ENCODE measurements at places on chromosomes 5 and 9.

DNA sequence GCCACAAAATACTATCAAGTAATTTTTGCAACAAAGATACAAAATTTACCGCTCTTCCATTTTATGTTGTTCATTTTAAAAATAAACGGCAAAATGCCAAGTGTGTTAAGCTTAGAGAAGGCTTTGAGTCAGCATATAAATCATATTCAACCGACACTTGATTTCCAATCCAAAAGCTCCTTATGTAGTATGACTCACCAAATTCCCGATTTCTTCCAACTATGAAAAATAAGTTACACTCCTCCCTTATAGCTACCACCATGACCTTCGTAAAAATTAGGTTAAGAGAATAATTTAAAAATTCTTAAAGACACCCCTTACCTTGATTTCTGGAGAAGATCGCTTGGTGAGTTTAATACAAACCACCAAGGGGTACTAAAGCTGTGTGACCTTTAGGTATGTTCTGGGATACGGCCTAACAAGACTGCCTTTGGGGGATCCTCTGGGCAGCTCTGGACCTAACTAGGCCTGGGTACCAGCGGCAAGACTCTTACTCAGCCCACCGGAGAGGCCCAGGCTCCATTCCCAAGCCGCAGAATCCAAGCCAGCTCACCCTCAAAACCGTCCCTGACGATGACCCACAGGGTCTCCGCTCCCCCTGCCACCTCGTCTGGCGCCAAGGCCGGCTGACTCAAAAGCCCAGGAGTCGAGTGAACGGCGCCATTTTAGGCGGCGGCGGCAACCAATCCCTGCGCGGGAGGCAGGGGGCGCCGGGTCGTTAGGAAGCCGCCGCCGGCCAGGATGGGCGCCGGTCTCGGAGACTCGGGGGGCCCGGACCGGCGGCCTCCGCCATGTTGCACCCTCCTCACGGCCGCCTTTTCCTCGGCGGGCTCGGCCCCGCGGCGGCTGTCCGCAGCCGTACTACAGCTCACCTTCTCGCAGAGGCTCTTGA lies 739 bp downstream of the PPP2CA start:
- DNase-seq = peak; percentile 58

GRCh38 chr9:25207402-25208195 lies 470.6 kb downstream of the TUSC1 start:
- DNase-seq = no peak

DNA sequence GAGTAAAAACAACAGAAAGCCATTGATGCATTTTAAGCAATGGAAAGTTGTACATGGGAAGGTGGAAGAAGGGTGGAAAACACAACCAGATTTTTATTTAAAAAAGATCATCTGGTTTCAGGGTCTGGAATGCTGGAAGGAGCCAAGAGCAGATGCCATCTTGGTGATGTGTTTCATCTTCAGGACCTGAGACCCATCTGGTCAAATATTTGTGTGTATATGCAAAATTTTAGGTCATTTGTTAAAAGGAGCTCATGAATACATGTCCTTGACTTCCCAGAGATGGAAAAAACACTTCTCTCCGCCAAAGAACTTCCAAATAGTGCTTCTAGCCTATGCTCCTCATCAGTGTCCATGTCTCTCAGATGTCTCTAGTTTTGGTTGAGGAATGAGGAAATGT lies 110.6 kb upstream of the GDNF start:
- DNase-seq = no peak

DNA sequence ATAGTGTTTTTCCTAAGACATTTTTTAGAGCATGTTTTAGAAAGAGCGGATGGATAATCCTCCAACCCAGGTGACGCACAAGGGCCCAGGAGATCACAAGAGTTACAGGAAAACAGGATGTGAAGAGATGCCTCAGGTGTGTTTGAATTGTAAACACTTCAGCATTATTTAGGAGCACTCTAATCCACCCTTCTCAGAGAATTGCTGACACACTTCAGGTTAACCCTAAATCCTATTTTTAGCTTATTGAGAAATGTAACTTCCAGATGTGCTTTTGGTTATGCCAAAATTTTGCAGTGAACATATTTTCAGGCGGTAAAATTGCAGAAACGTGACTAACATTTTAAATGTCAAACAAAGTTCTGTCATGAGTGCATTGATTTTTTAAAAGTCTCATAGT lies 755.4 kb upstream of the CTNND2 start:
- DNase-seq = peak; percentile 3

- peak; percentile 47 for DNase-seq
Observed at GRCh38 chr5:139137697-139138096, 60.5 kb downstream of the SIL1 start.

DNA sequence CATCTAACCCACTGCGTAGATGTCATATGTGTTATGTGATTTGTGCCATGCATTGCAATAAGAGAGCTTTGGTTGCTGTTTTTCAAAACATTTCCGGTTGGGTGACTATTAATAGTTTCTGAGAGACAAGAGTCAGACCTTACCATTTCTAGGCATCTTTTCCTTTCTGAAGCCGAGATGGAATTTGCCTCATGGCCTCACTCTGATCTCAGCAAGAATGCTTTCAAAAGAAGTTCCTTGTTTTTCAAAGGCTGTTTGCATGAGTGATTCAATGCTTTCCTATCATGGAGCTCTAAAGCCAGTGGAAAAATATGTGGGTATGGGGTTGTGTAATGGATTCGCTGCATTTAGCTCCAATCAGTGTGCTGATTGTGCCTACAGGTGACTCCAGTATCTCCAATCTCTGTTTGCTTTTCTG lies 203.1 kb upstream of the PPP1R2B start:
- no peak for DNase-seq

DNA sequence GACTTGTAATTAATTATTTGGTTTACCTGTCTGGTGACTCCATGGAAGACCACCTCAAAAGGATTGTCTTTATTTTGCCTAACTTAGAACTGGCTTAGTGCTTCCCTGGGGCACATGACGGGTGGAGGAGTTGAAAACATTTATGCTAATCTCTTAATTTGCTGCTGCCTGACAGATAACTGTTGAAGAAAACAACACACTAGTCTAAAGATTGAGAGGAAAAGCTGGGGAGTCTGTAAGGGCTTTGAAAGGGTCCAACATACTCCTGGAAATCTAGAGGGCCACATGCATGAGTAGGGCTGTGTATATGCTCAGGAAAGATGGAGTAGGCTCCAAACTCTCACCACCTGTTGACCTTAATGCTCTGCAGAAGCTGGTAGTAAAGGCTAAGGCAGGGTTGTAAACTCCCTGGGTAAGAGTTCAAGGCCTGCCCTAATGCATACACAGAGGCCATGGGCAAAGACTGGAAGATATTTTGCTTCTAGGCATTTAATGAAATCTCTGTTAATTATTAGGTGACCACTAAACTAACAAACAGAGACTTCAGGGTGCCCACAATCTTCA lies 40.7 kb downstream of the NR3C1 start:
- no peak for DNase-seq

DNA sequence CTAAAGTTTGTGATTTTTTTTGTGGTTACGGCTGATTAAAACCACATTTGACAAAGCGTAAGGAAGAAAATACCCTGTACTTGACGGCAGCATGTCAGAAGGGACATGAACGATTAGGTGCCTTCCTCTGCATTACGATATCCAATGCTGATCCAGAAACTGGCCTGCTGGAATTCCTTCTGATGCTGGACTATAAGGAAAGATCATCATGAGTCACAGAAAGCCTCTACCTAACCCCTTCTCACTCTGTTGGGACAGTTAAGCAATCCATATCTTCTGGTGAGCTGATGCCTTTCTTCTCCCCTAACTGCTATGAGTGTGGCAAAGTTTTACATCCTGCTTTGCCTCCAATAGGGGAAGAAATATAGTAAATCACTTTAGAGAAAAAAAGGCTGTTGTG lies 78.4 kb upstream of the PAPPA start:
- DNase-seq = no peak

- DNase-seq = no peak
Observed at GRCh38 chr9:114674076-114674797, 7.8 kb downstream of the TEX48 start.

- DNase-seq = no peak
Observed at GRCh38 chr5:147956064-147956841, 49.9 kb upstream of the C5orf46 start.

- DNase-seq = no peak
Observed at GRCh38 chr5:108148715-108149139, 233.2 kb downstream of the FBXL17 start.

DNA sequence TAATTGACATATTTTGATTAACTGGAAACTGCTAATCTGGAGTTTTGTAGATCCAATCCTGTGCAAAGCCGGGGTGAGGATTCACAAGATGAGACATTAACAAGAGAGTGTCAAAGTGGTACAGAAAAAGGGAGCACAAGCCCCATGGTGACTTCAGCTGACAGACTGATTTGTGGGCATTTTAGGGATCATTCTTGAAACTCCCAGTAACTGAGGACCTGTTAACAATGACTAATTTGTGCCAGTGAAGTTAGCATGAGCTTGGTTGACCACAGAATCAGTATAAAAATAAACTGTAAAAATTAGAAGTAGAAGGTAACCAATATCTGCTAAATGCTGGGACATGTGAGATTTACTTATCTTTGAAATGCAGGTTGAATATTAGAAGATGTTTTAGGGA lies 1578.3 kb downstream of the EFNA5 start:
- no peak for DNase-seq

GRCh38 chr5:144822503-144822902 lies 651.8 kb downstream of the KCTD16 start:
- no peak for DNase-seq

DNA sequence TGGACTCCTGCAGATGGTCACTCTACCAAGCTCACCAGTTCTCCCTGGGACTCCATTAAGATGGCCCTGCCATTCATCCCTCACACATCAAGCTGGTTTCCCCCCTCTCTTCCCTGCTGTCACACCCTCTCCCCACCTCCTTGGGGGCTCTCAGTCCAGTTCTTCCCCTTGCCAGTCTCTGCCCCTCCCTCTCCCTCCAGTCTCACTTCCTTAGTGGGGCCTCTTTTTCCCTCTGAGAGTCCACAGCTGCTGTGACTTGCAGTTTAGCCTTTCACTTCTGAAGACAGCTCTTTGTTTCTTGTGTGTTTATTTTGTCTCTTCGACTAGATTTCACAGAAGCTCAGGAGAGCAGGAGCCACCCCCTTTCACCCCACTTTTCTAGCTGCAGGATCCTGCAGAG lies 10.5 kb downstream of the DOCK2 start:
- no peak for DNase-seq

DNA sequence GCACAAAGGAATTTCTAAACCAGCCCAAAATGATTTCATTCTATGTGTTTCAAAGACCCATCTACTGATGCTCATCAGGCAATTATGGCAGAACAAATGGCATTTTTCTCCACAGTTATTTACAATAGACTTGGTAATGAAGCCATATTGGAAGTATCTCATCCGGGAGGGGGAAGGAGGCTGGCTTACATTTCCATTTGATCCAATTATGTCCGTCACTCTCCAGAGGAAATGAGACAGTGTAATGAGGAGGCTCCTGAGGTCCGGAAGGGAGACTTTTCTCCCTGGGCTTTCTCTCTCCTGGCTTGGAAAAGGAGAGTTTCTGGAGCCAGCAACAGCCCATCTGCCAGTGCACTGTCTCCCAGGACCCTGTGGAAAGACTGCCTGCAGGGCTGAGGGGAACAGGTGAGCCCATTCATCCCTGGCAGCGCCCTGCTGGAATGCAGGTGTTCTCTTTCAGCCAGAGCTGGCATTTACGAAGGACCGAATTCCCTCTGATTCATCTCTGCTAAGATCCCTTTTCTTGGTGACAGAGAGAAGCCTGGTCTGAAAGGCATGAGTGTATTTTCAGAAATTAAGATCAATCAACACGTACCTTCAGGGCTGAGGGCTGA lies 54.9 kb upstream of the SAP30L start:
- peak; percentile 72 for DNase-seq
